ENCODE measurements at places on chromosomes 1 and 21.

DNA sequence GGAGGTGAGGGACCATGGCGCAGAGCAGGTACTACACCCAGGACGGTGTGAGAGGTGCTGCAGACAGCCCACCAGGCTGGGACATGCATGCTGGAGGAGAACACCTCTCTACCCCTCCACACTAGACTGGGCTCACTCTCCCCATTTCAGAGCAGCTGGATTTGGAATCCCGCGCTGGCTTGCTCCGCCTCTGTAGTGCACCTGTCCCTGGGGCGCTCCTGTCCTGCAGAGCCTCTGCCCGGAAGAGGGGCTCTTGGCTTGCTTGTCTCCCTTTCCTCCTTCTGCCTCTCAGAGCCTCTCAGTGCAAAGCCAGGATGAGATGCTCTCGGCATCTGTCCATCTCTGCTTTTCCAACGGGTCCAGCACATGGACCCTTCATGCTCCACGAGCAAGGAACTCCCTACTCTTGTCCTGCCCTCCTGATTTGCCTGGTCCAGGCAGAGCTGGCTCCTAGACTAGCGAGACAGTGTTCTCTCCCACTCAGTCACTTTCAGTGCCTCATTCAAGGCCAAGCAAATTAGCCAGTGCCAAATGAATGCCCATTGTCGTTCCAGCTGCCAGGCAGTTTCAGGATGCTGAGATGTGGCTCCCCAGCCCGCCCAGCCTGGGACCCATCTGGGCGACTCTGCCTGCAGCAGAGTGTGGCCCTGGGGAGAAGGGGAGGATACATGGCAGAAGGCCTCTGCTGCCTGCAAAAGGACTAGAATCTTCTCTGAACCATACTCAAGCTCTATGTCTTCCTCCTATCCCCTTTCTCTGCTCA lies 33.7 kb downstream of the CDCA8 start:
- DNase-seq: no peak

GRCh38 chr1:202046227-202046626 lies 35.8 kb downstream of the ELF3 start:
- no peak for DNase-seq

GRCh38 chr21:41820384-41821080 lies 53.7 kb upstream of the RIPK4 start:
- DNase-seq: no peak

DNA sequence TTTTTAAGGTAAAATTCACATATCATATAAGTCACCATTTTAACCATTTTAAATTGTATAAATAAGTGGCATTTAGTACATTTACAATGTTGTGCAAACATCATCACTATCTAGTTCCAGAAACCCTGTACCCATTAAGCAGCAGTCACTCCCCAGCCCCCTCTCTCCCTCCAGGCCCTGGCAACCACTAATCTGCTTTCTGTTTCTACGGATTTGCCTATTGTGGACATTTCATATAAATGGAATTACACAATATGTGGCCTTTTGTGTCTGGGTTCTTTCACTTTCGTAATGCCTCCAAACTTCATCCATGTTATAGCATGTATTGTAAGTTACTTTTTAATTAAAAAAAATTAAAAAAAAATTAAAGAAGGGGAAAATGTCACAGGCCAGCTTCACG lies 58.0 kb upstream of the RAB3GAP2 start:
- DNase-seq: no peak

DNA sequence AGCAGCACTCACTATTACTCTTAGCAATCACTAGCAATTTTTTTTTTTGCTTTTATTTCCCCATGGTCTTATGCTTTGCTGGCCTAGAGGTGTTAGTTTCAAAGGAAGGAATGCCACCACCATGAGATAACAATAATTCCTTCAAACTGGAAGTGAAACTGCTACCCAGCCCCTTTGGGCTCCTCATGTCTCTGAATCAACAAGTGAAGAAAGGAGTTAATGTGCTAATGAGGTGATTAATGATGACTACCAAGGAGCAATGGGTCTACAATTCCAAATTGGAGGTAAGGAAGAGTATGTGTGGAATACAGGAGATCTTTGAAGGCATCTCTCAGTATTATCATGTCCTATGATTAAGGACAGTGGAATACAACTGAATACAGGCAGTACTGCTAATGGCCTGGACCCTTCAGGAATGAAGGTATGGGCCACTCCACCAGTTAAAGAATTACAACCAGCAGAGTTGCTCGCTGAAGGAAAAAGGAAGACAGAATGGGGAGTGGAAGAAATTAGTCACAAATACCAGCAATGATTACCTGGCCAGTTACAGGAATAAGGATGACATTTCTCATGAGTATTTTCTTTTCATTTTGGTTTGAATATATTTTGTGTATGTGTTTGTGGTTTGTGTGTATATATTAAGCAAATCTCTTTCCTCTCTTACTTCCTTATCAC lies 652.9 kb downstream of the ADGRL2 start:
- no peak for DNase-seq

DNA sequence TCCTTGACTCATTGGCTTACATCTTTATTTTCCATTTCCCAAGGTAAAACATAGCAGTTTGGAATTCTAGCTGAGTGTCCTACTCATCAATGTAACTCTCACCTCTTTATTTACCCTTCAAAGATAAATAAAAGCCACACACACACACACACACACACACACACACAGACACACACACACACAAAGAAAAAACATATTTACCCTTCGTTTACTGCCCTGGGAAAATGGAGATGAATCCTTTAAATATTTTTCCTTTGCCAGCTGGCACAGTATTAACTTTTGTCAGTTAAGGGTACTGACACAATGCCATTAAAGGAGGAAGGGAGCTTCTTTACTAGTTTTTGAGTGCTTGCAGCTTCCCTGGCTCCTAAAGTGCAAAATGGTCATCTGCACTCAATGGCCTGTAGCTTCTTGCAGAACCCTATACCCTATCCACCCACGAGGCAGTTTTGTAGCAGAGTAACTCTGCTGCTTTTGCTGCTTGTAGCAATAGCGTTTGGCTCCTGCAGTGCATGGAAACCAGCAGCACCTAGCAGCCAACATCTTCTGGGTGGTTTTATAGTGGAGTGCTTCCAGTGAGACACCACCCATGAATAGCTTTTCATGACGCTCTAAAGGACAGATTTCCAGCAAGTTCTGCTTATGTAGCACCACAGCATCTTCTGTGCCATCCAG lies 103.7 kb downstream of the HS2ST1 start:
- DNase-seq: no peak
